ENCODE measurements at places on chromosomes 3 and 15. TPM values are rescaled to one million over a fixed set of nuclear protein-coding genes. Genes with fewer than 3 reads are reported as not detected.

Gene SERPINI2
- not detected for total RNA-seq

Gene SERINC4
- not detected for total RNA-seq

Gene ILDR1
- 12.0 TPM for total RNA-seq

Gene GPR160
- total RNA-seq, result 9.3 TPM

Gene FILIP1L
- 17.7 TPM for total RNA-seq

DNA sequence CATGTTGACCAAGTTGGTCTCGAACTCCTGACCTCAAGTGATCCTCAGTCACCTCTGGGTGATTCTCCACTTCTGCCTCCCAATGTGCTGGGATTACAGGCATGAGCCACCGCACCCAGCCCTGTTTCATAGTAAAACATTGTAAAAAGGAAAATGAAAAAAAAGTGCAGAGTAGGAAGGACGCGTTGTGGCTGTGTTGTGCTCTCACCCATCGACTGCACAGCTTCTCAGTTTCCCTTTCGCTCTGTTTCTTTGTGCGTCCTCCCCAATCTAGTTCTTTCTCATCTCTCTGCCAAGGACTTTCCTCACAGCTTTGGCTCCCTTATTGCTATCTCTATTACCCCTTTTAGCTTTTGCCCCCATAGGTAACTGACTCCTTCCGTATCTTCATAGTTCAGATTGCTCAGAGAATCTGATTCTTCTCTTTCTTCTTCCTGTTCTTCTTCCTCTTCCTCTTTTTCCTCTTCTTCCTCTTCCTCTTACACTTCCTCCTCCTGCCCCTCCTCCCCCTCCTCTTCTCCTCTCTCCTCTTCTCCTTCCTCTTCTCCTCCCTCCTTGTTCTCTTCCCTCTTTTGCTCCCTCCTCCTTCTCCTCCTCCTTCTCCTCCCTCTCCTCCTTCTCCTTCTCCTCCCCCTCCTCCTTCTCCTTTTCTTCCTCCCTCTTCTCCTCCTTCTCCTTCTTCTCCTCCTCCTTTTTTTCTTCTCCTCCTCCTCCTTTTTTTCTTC, 81.1 kb upstream of the VGLL4 start:
- DNase-seq, result no peak
- no peak overlapping the region for H3K4me3 ChIP-seq
- H3K4me1 ChIP-seq, result peaks cover 4% of the 10 kb centered on the region
- no peaks in the 10 kb centered on the region for H3K27me3 ChIP-seq
- H3K36me3 ChIP-seq, result no peaks in the 10 kb centered on the region

DNA sequence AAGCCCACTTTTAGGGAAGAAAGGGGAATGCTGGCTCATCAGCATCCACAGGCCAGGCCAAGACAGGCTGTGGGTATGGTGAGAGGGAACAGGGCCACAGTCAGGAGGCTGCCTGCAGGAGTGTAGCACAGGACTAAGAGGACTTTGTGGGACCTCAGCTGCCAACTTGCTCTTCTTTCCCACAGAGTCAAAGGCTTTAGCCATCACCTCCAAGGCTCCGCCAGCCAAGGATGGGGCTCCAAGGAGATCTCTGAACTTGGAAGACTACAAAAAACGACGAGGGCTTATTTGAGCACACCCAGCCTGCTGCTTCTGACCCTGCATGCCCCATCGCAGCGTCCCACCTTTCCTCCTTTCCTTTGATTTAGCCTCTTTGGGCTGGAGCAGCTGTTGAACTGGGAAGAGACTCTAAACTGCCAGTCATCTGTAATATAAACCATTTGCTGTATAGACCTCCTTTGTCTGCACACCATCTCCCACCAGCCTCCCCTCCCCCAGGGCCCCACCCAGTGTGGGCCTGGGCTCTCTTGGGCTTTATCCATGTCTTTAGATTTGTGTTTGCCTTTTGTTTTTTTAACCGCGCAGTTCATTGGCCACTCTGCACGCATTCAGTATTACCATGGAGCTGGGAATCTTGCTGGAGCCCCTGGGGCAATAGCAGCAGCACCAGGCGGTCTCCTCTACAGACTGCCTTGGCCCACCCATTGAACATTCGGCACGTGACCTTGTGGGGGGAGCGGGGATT, 13.1 kb upstream of the ITPKA start:
- H3K36me3 ChIP-seq, result peaks cover 54% of the 10 kb centered on the region
- no peak overlapping the region for H3K27ac ChIP-seq
- H3K4me3 ChIP-seq, result no peak overlapping the region
- no peaks in the 10 kb centered on the region for H3K27me3 ChIP-seq
- no peak for DNase-seq

GRCh38 chr15:57273402-57273801, 102.9 kb upstream of the CGNL1 start:
- H3K36me3 ChIP-seq, result peaks cover 18% of the 10 kb centered on the region
- H3K4me3 ChIP-seq, result no peak overlapping the region
- no peaks in the 10 kb centered on the region for H3K4me1 ChIP-seq
- no peak overlapping the region for H3K27ac ChIP-seq

- no peak overlapping the region for H3K4me3 ChIP-seq
- H3K36me3 ChIP-seq, result no peaks in the 10 kb centered on the region
- no peak for DNase-seq
- H3K4me1 ChIP-seq, result peaks cover 52% of the 10 kb centered on the region
Measured at GRCh38 chr3:58352626-58353025, 19.9 kb downstream of the PXK start.

DNA sequence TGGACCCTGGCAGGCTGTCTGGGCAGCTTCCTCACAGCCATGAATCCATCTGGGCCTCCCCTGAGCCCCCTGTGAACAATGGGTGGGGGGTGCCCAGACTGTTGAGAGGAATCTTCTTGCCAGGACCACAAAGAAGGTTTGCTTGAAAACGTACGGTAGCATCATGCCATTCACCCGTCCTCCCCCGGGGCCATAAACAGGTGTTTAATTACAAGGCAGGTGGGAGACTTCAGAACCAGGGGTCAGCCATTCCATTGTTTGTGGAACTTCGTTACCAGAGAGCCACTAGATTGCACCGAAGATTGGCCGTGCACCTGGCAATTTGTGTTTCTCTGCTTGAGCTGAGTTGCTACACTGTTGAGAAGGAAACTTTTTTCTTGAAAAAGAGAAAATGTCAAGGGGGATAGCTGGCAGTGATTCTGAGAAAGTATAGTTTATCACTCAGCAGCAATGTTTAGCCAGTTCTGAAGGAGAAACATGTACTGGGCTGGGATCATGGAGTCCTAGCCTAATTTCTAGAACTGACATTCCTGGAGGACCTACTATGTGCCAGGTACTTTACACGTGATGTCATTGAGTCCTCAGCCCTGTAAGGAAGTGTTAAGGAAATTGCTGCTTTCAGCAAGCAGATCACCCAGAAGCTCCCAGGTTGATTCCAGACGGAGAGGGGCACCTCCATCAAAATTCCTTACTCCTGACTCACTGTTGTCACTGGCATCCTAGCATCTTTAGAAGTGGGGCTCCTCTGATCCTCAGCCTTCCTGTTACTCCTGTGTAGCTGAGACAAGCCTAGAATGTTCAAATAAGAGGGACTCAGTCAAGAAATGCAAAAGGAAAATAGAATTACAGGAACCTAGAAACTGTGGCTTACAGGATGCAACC, 103.8 kb upstream of the UBE2E1 start:
- DNase-seq, result no peak
- no peaks in the 10 kb centered on the region for H3K27me3 ChIP-seq
- no peaks in the 10 kb centered on the region for H3K36me3 ChIP-seq
- H3K4me3 ChIP-seq, result no peak overlapping the region
- H3K27ac ChIP-seq, result no peak overlapping the region

- H3K4me3 ChIP-seq, result no peak overlapping the region
- H3K4me1 ChIP-seq, result no peaks in the 10 kb centered on the region
- H3K36me3 ChIP-seq, result no peaks in the 10 kb centered on the region
- no peaks in the 10 kb centered on the region for H3K27me3 ChIP-seq
Measured at GRCh38 chr15:77980098-77980497, 97.4 kb downstream of the TBC1D2B start.
